ENCODE measurements at places on chromosomes 5 and 9. TPM values are rescaled to one million over a fixed set of nuclear protein-coding genes. Genes with fewer than 3 reads are reported as not detected.

GRCh38 chr9:95070549-95071021, 246.9 kb downstream of the FANCC start:
- peak; percentile 50 for DNase-seq

FGF18 gene
- 3.6 TPM for total RNA-seq

GRCh38 chr5:117261948-117262571, 687.4 kb upstream of the SEMA6A start:
- no peak for DNase-seq

DNA sequence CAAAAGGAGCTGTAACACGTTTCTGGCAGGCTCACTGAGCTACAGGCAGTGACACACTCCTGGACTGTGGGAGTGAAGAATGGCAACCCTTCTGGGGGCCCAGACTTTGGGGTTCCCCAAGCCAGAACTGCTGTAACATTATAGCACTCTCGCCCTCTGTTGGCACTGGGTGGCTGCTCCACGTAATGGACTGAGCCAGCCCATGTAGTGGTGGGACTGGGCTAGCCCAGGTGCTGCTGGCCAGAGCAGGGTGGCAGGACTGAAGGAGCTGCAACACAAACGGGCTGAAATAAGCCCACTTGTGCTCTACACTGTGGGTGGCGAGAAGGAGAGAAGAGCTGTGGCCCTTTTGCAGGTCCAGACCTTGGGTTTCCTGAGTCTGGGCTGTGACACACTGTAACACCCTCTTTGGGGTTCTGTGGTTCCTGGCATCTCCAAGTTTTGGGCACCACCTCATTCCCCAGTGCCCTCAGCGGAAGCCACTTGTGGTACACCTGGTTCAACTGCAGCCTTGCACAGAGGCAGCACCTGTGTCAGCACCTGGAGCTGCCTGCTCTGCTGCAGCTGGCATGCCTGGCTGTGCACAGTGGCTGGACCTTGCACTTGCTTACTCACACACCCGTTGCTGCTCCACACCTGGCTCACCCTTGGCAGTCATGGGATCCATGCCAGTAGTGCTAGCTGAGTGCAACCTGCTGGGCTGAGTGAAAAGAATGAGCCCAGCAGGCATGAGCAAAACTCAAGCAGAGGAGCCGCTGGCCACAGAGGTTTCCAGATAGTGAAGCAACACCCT, 95.0 kb upstream of the PRR16 start:
- DNase-seq: peak; percentile 50

DNA sequence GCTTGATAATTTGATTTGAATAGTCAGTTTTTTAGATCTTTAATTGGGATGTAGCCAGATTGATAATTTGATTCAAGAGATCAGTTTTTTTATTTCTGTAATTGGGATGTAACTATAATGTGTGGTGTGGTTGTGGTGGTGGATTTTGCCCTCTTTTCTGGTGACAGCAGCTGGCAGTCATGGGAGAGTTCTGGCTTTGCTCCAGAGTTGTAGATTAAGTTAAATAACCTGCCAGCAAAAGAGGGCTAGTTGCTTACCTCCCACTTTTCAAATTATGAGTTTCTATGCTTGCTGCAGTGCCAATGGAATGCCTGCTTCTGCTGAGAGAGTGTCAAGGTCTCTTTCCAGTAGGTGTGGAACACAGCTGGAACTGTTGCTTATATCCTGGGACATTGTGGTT, 315.1 kb downstream of the CCDC171 start:
- no peak for DNase-seq

DNA sequence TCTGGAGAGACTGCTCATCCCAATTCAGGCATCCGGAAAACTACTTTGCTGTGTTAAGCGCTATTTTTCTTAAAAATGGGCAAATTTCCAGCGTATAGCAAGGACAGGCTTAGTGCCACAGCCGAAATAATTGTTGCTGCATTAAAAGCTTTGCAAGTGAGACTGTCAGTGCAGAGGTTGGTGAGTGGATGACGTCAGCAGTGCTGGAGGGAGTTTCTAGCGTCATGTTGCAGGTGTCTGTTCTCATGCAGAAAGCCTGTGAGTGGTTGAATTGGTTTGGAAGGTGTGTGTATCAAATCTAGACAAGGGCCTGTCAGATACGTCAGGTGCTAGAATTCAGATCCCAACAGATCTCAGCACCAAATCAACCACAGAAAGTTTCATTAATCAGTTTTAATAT, 204.4 kb downstream of the TRIO start:
- DNase-seq: no peak

- DNase-seq: peak; percentile 38
These were observed 192.6 kb downstream of the TLE4 start for GRCh38 chr9:79764374-79764773.

MSMP gene
- not detected for total RNA-seq

GRCh38 chr5:112697322-112697721, 40.4 kb upstream of the APC start:
- no peak for DNase-seq

DNA sequence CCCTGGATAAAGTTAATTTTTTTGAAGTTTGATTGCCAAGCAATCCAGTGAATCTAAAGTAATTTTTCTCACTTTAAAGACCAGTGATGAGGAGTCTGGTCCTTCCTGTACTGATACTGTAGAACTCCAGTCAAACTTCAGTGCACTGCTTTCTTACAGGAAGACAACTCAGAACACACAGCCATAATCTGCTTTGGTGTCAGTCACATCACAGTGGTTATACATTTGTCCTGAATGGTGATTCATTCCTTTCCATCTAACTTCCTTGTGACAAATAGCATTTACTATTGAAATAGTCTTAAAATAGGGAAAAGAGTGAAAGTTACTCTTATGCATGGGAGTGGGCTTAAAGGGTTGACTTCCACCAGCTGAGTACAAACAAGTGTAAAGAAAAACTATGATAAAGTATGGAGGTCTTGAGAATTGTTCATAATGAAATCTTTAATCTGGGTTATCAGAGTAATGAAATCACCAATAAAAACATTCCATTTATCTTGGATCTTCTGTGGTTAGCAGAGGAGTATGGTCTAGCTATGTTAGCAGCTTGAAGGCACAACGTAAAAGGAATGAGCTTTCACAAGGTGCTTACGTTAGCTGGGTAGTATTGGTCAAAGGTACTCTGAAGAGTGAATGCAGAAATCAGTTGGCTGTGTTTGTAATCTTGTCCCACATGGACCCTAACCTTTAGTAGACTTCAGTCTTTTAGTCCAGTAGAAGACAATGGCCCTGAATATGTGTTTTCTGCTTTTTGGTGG, 41.5 kb downstream of the DCP2 start:
- DNase-seq: no peak

DNA sequence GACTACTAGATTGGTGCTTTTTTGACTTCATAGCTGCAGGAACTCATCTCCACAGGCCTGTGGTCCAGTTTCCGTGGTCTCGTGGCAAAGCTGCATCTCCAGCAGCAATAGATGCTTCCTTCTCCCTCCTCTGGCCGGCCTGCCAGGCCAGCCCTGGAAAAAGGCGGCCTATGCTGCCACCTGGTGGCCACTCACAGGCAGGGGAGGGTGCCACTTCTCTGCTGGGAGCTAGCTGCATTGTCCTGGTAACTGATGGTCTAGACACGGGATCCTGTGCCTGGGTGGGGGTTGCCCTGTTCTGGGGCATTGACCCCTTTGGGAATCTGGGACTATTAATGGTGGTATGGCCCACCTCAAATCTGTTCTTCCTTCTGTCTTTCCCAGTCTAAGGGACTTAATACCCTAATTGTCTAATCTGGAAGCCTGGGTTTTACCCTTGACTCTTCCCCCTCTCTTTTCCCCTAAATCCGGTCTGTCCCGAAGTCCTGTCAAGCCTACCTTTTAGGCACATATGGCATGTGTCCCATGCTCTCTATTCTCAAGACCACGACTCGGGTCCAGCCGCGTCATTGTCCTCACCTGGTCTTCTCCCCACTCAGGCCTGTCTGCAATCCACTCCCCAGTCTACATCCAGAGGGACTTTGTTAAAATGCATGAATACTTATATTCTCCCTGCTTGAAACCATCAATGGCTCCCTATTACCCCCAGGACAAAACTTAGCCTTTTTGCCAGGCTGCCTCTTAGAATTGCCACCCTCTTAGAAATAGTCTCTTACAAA, 20.1 kb upstream of the PTGS1 start:
- peak; percentile 66 for DNase-seq

- DNase-seq: no peak
These were observed 221.1 kb downstream of the NR2F1-AS1 start for GRCh38 chr5:93359960-93360305.

- DNase-seq: peak; percentile 70
These were observed 47.0 kb downstream of the SPRY4 start for GRCh38 chr5:142277796-142278195.

- DNase-seq: peak; percentile 97
These were observed at the start of gene ADGRV1 for GRCh38 chr5:90558344-90559192. TSS of gene ADGRV1 (plus strand) at chr5:90558797. CDS start at chr5:90558896, 99 bp downstream.

SLC25A2 gene
- not detected for total RNA-seq

GRCh38 chr5:96374653-96375052, 58.4 kb downstream of the PCSK1 start:
- no peak for DNase-seq

MEGF9 gene
- 21.6 TPM for total RNA-seq

NLN gene
- 61.0 TPM for total RNA-seq

DNA sequence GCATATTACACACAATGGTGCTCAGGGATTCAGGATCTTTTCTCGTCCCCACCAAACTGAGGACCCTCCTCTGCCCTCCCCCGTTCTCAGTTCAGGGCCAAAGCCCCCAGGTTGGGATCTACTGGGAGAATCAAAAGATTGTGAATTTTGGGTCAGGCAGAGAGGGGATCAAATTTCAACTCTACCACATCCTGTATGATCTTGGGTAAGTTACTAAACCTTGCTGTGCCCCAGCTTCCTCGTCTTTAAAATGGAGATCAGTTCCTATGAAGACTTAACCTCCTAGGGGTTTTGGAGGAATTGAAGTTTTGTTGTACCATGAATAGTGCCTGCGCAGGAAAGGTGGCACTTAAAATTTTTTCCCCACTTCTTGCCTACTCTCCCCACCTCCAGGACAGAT, 62.4 kb downstream of the RAI14 start:
- DNase-seq: no peak

- no peak for DNase-seq
These were observed 246.6 kb upstream of the IL12B start for GRCh38 chr5:159576902-159577301.

KIF20A gene
- total RNA-seq: 43.9 TPM

- no peak for DNase-seq
These were observed 152.4 kb downstream of the LRRC70 start for GRCh38 chr5:62731022-62731421.

DNA sequence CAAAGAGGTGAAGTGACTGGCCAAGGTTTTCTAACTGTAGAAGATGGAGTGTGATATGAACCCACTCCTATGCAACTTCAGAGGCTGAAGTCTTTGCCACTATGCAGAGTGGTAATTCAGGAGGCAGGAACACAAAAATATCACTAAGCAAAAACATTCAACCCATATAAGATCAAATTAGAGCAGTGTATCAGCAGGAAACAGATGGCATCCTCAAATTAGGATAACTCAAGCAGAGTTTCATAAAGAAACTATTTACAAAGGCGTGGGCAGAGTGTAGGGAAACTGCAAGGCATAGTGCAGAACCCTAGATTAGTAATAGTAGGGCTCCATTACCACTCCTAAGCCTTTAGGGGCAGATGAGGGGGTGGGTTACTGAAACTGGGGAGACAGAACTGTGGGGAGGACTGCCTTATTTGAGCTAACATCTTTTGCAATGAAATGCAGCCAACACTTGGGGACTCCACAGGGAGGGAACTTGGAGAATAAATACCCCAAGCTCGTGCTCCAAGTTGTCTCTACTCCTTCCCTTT, 72.2 kb downstream of the PTTG1 start:
- no peak for DNase-seq

PCDHA7 gene
- total RNA-seq: not detected

GRCh38 chr5:180367991-180368390, 14.9 kb upstream of the GFPT2 start:
- DNase-seq: no peak

OTP gene
- not detected for total RNA-seq

GRCh38 chr5:4995014-4995413, 145.1 kb upstream of the ADAMTS16 start:
- DNase-seq: peak; percentile 14

FSD1L gene
- 1.5 TPM for total RNA-seq

- DNase-seq: no peak
These were observed 97.8 kb upstream of the TYRP1 start for GRCh38 chr9:12595400-12595799.

DNA sequence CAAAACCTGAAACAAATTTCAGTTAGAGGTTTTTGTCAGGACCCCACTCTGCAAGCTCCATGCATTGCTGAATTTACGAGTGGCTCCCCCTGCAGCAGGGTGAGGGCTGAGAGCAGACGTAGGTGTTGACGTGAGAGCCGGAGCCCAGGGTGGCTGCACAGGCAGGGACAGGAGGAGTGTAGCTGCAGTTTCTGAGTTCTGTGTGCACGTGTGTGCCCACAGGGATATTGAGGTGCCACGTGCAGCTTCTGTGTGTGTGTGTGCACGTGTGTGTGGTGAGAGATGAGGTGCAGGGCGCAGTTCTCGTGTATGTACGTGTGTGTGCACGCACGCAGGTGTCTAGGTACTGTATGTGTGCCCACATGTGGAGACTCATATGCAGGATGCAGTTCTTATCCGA, 14.6 kb downstream of the PLEKHG4B start:
- no peak for DNase-seq

FAM151B gene
- 0.32 TPM for total RNA-seq

GRCh38 chr5:138258704-138259292, 15.6 kb downstream of the GFRA3 start:
- no peak for DNase-seq

ADAMTS13 gene
- 3.7 TPM for total RNA-seq

DNA sequence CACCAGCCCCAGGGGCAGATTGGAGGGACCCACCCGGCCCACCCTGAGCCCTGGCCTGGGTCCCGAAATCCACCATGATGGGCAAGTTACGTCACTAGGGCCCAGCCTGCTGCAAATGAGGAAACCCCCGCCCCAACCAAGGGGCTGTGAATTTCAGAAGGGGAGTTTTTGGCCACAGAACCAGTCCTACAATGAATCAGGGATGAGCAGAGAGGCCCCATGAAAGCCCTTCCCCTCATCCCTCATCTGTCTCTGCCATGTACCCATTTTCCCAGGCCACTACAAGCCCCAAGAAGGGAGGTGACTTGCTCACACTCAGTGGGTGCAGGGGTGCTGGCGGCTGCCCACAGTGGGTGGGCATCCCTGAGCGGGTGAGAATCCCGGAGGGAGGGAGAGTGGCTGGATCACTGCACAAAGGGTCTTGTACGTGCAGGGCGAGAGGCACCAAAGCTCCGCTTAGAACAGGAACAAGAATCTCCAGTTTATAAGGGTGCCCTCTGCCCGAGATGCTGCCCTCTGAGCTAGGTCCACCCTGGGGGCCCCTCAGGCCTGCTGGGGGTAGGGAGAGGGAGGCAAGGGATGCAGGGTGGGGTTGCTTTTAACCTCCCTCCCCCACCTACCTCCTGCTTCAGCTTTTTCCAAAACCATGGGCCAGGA, 10.4 kb upstream of the TCF7 start:
- no peak for DNase-seq

PCDHB6 gene
- total RNA-seq: not detected

FRRS1L gene
- total RNA-seq: not detected

NR2F1-AS1 gene
- total RNA-seq: not detected

DNA sequence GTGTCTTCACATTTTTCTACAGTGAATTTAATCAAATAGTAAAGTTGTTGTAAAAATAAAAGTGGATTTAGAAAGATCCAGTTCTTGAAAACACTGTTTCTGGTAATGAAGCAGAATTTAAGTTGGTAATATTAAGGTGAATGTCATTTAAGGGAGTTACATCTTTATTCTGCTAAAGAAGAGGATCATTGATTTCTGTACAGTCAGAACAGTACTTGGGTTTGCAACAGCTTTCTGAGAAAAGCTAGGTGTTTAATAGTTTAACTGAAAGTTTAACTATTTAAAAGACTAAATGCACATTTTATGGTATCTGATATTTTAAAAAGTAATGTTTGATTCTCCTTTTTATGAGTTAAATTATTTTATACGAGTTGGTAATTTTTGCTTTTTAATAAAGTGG, 60.4 kb downstream of the MTAP start:
- no peak for DNase-seq

RFESD gene
- total RNA-seq: 1.1 TPM

All from Caki2 (cell line).